ENCODE measurements at places on chromosomes 3 and 15.

- no peak for DNase-seq
Measured at GRCh38 chr3:178422406-178422805, 113.8 kb upstream of the KCNMB2 start.

GRCh38 chr15:88378188-88378637 lies 89.0 kb downstream of the MRPL46 start:
- no peak for DNase-seq

GRCh38 chr3:67534594-67534993 lies 119.8 kb downstream of the SUCLG2 start:
- DNase-seq = no peak

GRCh38 chr3:69212411-69213160 lies 90.2 kb upstream of the LMOD3 start:
- DNase-seq = no peak

- no peak for DNase-seq
Measured at GRCh38 chr3:59411694-59412093, 361.9 kb upstream of the CFAP20DC start.

GRCh38 chr3:176953106-176954060 lies 243.9 kb downstream of the TBL1XR1 start:
- no peak for DNase-seq
